ENCODE measurements at places on chromosomes 3 and 15.

GRCh38 chr15:60381148-60381788 is 16.5 kb downstream of the ANXA2 start:
- DNase-seq: no peak

DNA sequence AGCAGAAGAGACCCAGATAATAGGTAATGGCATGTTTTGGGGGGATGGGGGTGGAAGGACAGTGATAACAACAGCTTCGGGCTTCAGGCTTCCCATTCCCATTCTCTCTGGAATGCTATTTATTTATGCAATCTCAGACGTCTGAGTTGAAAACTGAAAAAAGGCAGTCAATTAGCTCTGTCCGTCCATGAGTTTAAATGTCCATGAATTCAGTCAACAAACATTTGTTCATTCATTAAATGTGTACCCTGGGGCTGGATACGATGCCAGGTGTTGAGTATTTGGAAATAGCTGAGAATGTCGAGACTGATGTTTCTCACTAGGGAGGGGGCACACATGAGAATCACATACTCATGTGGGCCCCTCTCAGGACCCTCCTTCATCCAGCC is 42.4 kb downstream of the AMOTL2 start:
- DNase-seq: no peak

GRCh38 chr3:10308678-10309077 is 12.2 kb downstream of the SEC13 start:
- no peak for DNase-seq

- no peak for DNase-seq
Measured at GRCh38 chr3:3847994-3848922, 49.0 kb downstream of the LRRN1 start.

GRCh38 chr3:52982839-52983238 is 63.0 kb downstream of the SFMBT1 start:
- no peak for DNase-seq

DNA sequence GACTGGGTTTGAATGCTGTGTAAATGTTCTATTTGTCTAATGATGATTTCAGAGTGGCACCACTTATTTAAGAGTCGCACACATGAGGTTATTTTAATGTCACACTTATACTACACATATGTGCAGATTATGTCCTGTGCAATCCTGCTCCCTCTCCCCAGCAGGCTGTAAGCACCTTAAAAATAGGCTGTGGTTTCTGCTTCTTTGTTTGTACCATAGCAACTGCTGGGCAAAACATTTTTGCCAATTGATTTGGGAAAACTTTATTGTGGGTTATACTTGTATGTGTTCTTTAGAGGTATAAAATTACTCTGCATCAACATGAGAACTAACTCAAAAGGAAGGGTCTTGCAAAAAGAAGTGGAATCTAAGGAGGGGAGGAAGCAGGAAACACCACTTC is 318.5 kb downstream of the NTRK3 start:
- DNase-seq: no peak

- no peak for DNase-seq
Measured at GRCh38 chr3:169305460-169305859, 358.1 kb downstream of the MECOM start.

DNA sequence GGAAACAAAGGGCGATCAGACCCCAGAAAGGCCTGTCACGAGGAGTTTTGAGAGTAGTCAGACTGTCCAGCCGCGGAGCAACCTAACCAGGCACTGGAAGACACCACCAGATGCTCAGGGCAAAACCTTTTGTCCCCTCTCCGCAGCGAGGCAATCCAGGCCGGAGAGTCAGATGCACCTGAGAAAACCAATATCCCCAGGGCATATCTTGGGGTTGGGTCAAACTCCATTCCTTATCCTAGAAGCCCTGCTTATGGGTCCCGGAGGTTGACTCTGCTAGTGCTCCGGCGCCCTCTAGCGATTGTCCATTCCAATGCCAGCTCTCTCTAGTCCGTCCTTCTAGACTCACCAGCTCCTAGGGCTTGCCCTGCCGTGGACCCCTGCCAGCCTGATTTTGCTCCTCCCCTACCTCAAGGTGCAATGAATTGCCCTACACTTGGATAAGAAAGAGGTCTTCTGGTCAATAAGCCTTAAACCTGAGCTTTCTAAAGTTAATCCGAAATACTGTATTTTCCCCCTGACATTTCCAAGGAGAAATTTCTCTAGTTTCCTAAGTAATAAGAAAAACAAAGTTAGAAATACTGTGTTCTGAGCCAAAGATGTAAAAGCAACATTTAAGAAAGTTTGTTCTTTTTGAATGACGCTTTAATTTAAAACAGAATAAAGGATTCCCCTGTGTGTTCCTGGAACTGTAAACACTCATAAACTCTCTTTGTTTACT is 5.5 kb downstream of the CPNE4 start:
- peak; percentile 8 for DNase-seq

- no peak for DNase-seq
Measured at GRCh38 chr3:189848395-189849040, 217.3 kb downstream of the TP63 start.
